T-helper 9 cell (primary cell): ENCODE measurements at places on chromosomes 6 and 20.

DNA sequence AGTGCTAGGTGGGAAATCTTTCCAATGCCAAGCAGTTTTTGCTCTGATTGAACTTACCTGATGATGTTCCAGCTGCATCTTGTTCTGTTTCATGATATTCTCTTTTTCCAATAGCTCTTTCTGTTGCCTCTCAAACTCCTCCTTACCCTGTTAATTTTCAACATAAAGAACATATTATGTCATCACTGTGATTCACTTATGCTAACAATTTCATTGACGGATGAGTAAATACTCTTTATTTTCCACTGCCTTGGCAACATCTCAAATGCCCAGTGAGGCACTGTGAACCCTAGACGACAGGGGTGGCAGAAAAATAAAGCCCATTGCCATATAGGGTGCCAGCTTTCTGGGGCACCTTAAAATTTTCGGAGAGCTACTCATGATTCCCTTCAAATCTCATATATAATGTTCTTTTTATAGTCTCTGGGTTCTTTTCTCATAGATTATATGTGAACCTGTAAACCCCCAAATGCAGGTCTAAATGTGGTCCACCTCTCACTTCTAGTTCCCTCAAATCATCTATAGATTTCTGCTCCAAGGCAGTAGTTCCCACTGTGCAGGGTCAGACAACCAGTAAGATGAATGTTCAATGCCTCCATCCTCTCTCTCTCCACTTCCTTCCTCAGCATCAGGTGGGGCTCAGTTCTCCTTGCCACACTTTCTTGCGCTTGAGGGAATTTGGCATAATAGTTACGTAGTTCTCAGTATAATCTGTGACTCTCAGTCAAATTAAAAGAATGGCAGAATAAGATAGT is 44.1 kb downstream of the NEDD9 start:
- no peak for DNase-seq

GRCh38 chr6:26097268-26097875 is 10.1 kb downstream of the HFE start:
- DNase-seq = peak; percentile 49

DNA sequence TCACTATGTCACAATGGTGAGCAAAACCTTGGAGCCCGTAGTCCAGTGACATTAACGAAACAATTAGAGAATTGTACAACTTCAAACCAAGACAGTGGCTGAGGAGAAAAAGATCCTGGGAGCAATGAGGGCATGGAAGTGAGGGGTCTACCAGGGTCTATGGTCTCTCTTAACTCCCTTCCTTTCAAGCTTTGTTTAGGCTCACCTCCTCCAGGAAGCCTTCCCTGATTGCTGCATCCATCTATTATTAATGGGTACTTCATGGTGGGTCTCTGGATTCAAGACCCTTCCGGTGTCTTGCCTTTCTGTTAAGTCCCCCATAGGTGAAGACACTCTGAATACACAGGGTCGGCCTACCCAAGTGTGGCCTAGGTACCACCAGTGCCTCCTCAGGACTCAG is 38.1 kb upstream of the MLN start:
- no peak for DNase-seq

GRCh38 chr6:30686009-30686907 is at the start of gene PPP1R18:
TSS of gene PPP1R18 (minus strand) at chr6:30686645. CDS start at chr6:30686018, 627 bp downstream.
- peak; percentile 78 for DNase-seq

GRCh38 chr6:41077536-41077935 is 4.8 kb downstream of the NFYA start:
- DNase-seq = no peak

DNA sequence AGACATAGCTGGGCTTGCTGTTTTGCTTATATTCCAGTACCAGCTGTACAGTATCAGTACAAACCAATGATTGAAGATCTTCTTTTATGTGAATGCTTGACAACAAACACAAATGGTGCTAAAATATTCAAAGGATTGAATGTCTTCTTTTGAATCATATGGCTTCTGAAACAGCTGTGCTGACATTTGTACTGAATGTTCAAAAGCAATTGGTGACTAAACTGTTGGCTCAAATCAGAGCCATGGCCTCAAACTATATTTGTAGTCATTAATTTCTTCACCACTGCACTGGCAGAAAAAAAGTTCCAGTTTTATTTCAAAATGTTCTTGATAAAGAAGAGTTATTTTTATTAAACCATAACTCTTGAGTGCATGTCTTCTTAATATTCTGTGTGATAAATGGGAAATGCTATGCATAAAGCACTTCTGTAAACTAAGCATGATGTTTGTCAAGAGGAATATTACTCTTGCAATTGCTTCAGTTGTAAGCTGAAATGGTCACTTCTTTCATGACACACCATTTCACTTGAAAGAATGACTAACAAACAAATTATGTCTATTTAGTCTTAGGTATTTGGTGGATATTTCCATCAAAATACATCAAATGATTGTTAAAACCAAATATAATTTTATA is 45.9 kb upstream of the CENPW start:
- DNase-seq = no peak

- no peak for DNase-seq
Observed at GRCh38 chr20:62627901-62628612, 14.2 kb upstream of the SLCO4A1 start.
